ENCODE measurements at places on chromosomes 12 and 14.

DNA sequence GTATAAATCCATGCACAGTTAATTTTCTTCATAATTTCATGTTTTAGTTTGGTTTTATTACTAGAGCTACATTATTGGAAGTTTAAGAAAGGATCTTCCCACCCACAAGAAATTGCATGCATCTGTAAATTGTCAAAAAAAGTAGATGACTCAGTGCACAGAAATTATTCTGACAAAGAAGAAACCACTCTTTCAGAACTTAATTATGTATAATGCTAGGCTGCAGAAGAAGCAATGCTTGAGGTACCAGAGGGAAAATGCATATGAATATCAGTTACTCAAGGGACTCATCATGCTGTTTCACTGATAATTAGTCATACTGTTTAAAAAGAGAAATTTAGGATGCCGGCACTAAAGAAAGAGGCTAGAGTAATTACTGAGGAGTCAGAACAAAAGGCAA, 147.0 kb downstream of the SLC16A7 start:
- DNase-seq = no peak

GRCh38 chr12:79933532-79934264, 1.2 kb downstream of the PPP1R12A start:
- DNase-seq = no peak

GRCh38 chr14:55077170-55078151, 26.0 kb downstream of the MAPK1IP1L start:
- no peak for DNase-seq

DNA sequence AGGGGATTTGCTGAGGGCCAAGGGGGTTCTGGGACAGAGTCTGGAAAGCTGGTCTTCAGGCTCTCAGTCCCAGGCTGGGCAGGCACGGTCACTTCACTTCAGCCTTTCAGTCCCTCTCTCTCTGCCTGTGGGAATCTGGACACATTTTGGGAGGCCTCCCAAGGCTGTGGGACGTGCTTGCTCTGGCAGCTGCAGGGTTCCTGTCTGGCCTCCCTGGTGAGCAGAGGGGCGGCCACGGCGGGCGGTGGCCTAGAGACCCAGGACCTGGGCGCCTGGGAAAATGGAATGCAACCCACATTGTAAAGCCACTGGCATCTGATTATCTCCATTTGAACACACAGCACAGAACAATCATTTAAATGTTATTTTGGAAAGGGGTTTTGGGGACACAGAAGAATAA, 10.1 kb upstream of the ALDH2 start:
- DNase-seq = no peak

DNA sequence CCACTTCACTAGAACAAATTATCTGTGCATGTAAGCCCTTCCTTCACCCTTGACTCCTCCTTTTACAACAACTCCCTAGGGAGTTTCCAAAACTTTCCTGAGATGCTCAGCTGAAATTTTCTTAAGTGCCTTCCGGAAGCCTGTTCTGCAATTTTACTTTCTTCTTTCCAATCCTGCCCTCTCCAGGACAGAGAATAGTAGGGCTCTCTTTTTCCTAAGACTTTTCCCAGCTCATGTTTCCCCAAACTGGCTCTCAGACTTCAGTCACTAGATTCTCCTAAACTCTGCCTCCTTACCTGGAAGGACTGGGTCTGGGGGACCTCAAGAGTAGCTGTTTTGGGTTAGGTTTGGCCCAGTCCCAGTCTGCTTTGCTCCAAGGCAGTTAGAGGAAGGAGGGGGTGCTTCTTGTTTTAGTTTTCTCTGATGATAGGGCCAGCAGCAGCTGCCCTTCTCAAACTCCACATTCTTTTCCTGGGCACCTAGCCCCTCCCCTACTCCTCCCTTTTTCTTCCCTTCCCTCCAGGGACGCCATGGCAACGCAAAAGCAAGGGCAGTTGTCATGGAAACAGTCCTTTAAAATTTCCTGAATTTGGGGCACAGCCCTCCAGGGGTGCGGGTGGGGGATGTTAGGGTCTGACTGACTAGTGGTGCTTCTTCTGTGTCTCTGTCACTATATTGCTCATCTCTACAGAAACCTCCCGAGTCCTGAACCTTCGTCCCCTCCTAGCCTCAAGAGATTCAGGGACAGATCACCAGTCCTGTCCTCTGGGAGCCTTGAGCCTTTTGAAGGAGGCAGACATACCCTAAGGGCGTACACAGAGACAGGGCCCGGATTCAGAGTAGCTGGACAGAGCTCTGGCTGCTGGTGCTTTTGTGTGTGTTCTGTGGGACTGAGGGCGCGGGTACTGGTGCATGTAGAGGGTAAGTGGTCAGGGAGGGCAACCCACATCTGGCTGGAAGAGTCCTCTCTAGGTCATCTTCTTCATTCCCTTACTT, 17.0 kb downstream of the PPP1R1A start:
- no peak for DNase-seq

- DNase-seq = no peak
Measured at GRCh38 chr12:119008691-119009221, 27.4 kb downstream of the SRRM4 start.

DNA sequence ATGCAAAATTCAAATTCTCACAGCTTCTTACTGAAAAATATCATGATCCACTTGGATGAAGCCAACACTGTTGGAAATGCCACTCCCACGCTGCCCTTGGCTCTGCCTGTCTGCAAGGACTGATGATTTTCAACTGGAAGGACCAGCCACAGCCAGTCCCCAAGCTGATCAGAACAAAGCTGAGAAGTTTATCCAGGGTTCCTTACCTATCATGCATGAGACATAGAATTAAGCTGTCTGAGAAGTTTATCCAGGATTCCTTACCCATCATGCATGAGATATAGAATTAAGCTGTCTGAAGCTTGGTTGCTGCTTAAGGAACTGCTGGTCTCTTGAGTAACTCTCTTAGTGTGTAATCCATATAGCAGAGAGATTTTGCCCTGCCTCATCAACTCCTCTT, 159.8 kb upstream of the TMEM260 start:
- no peak for DNase-seq

- DNase-seq = no peak
Measured at GRCh38 chr12:91974541-91975085, 171.0 kb downstream of the BTG1 start.

GRCh38 chr14:63632932-63633514, 8.6 kb downstream of the WDR89 start:
- no peak for DNase-seq

- no peak for DNase-seq
Measured at GRCh38 chr14:76201162-76201561, 49.4 kb downstream of the GPATCH2L start.

GRCh38 chr14:55976655-55977054, 141.6 kb upstream of the PELI2 start:
- DNase-seq = peak; percentile 59

- DNase-seq = no peak
Measured at GRCh38 chr12:67797185-67797741, 148.7 kb downstream of the DYRK2 start.

DNA sequence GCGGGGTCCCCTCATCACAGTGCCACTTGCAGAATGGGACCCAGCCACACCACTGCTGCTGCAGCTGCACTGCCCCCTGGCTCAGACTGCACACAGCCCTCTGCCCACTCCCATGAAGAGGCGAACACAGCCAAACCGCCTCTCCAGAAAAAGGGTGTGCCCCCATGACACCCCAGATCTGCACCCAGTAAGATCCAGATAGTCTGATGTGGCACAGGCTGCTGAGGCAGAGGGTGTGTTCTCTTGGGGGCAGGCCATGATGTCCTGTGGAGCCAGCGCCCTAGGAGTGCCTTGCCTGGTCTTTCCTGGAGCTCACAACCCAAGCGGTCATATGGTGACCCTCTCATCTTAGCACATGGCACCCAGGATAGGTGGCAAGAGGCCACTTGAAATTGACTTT, 44.4 kb downstream of the SLC8B1 start:
- no peak for DNase-seq

DNA sequence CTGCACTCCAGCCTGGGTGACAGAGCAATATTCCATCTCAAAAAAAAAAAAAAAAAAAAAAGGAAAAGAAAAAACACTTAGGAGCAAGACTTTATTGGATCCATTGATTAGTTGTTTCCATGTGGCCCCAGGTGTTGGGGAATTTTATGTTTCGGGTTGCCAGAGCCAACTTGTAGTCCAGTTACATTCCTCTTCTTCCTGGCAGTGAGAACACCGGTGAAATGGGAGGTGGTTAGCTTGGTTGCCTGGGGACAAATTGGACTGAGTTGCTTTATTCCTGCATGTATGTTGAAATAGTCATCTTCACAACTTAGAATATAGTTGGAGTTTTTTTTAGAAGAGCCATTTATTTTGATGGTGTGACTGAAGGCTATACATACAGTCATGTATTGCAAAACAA, 12.6 kb downstream of the RCOR1 start:
- no peak for DNase-seq

GRCh38 chr14:89498878-89499277, 81.8 kb upstream of the FOXN3 start:
- DNase-seq = no peak

- peak; percentile 28 for DNase-seq
Measured at GRCh38 chr14:64983439-64984310, 3.0 kb upstream of the FNTB start.

- no peak for DNase-seq
Measured at GRCh38 chr12:126353604-126354003, 1288.4 kb downstream of the AACS start.

GRCh38 chr12:64088431-64089349, 133.4 kb downstream of the KICS2 start:
- peak; percentile 78 for DNase-seq

GRCh38 chr12:52446367-52447045, 5.4 kb downstream of the KRT6B start:
- no peak for DNase-seq

DNA sequence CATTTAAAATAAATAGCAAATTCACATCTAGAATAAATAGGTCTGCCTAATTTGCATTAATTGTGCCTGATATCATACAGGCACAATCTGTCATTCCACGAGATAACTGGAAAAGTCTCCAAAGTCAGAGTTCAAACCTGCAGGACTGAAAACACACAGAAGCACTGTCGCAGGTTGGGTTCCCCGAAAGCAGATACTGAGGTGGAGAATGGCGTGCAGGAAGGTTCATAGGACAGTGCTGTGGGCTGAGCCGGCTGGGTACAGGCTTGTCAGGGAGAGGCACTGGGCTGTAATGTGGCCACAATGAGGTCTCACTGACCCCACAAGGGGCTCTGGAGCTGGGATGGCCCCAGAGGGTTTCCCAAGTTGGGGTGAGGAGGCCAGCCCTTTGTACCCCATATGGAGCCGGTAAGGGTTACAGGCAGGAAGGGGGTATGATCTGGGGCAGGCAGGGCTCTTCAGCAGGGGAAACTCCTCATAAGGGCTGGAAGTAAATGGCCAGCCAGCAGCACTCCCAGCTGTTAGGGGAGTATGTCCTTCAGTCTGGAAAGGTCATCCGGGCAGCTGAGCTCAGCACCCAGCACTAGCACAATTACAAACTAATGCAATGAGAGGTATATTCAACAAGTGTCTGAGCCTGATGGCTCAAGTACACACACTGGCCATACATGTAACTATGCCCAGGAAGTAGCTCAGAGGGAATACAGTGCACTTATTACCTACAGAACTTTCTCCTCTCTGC, 68.5 kb downstream of the NT5DC3 start:
- no peak for DNase-seq

- peak; percentile 30 for DNase-seq
Measured at GRCh38 chr12:93025145-93026103, 96.3 kb upstream of the EEA1 start.

- no peak for DNase-seq
Measured at GRCh38 chr14:103524002-103524935, 1.6 kb upstream of the CKB start.

GRCh38 chr14:30541318-30541717, 17.6 kb upstream of the G2E3 start:
- no peak for DNase-seq

All from DMS153 (cell line).